NCI-H510A treated with DMSO at 0.1 percent for 48 hours (cell line): ENCODE measurements at places on chromosomes 11 and 22.
A peak's percentile ranks its signal among the peaks of the same experiment; 100 is the strongest.

- peak; percentile 66 for DNase-seq
These were observed 401.0 kb downstream of the LARGE1 start for GRCh38 chr22:33519071-33519973.

DNA sequence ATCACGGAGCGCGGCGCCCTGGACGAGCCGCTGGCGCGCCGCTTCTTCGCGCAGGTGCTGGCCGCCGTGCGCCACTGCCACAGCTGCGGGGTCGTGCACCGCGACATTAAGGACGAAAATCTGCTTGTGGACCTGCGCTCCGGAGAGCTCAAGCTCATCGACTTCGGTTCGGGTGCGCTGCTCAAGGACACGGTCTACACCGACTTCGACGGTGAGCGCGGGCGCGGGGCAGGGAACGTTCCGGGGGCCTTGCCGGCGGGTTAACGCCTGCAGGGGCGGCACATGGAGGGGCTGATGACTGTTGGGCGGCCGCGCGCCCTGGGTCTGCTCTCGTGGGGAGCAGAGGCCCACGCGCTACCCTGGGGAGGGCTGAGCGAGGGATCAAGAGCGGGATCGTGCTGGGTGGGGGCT is 1.0 kb downstream of the PIM3 start:
- no peak for DNase-seq

GRCh38 chr11:92880381-92880780 is 89.1 kb upstream of the MTNR1B start:
- no peak for DNase-seq

- no peak for DNase-seq
These were observed 134.2 kb downstream of the LDLRAD3 start for GRCh38 chr11:36077886-36078685.

DNA sequence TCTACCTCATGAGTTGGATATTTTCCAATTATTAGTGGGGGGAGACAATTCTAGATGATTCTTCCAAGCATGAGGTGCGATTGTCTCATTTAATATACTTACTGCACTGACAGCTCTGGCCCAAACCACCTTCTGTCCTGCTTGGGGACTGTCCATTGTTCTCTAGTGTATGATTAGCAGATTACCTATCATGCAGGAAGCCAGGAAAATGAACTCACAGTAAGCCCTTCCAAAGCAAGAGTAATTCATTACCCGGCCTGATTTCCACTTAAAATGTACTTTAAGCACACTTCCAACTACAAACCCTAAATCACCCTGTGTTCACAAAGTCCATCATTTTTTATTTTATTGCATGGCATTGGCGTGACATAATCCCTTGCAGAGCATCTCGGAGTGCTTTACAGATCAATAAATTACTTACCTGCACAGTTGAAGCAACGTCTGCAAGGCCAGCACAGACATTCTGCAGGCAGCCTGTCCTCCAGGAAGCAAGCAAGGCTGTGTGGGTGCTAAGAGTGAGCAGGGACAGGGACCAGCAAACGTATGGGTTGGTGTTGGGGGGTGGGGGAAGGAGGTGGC is 838.2 kb downstream of the NTM start:
- DNase-seq = no peak

DNA sequence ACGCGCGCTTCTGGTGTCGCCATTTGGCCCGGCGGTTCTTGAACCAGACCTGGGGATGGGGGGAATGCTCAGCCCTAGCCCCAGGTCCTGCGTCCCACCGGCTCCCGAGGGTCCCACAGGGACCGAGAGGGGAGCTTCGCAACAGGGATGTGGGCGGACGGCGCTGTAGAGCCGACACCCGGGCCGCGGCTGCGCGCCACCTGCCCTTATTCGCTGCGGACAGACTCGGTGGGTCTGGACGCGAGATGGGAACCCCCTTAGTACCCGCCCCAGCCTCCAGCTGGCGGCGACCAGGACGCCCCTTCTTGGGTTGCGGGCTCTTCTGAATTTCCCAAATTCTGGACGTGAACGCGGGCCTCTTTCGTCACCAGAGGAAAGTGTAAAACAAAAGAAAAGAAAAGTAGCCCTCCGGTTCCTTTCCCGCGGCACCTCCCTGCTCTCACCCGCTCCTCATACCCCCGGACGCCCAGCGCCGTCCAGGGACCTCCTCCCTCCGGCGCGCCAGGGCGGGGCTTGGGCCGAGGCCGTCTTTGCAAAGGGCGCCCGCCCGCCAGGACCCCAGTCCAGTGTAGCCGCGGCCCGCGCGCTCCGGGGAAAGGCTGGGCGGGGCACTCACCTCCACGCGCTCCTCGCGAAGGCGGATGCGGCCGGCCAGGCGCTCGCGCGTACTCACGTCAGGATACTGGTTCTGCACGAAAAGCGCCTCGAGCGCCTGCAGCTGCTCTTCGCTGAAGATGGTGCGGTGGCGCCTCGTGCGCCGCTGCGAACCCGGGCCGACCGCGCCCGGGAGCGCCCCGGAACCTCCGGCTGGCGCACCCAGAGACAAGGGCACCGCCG is 827 bp downstream of the GSC2 start:
- no peak for DNase-seq

- no peak for DNase-seq
These were observed 23.0 kb downstream of the KCNE3 start for GRCh38 chr11:74444173-74444826.

DNA sequence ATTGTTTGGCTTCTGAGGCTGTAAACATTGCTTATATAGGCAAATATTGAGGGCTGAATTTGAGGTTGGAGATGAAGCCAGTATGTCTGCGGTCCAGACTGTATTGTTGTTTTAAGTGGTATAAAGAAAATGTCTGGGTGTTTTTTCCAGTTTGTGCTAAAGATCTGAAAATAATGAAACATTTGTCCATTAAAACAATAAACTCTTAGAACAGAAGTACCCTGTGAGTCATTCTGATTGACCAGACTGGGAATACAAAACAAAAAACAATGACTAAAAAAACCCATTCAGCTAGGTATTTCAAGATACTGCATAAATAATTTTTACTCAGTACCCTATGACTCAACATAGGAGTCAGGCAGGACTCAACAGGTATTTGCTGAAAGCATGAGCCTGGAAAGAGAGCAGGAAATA is 20.4 kb downstream of the ALKBH8 start:
- DNase-seq = no peak

GRCh38 chr11:124961972-124962609 is 8.1 kb downstream of the CCDC15 start:
- DNase-seq = peak; percentile 18

- no peak for DNase-seq
These were observed 138.5 kb downstream of the SWAP70 start for GRCh38 chr11:9802291-9802861.

DNA sequence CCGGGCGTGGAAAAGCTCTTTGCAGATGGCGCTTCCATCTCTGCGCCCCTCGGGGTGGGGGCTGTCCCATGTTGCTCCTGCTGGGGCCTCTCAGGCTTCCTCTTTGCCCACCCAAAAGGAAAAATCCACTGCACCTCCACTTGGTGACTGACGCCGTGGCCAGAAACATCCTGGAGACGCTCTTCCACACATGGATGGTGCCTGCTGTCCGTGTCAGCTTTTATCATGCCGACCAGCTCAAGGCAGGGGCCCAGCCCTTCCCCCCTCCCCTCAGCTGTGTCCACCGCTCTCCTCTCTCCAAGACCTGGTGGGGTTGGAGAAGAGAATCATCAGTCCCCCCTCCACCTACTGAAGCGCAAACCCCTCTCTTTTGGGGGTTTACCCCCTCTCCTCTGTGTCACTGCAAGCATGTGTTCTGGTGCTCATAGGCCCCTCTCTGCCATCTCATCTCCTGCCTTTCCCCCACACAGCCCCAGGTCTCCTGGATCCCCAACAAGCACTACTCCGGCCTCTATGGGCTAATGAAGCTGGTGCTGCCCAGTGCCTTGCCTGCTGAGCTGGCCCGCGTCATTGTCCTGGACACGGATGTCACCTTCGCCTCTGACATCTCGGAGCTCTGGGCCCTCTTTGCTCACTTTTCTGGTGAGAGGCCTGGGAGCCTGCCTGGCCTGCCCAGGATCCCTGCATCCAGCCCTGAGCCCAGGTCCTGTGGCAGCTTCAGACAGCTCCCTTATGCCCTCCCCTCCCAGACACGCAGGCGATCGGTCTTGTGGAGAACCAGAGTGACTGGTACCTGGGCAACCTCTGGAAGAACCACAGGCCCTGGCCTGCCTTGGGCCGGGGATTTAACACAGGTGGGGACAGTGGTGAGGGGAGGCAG is 1.8 kb downstream of the LARGE2 start:
- DNase-seq = no peak

- no peak for DNase-seq
These were observed 4.6 kb upstream of the DIXDC1 start for GRCh38 chr11:111932611-111932950.

GRCh38 chr11:127592371-127592770 is 591.8 kb upstream of the KIRREL3 start:
- no peak for DNase-seq

GRCh38 chr11:13280092-13280722 is 2.6 kb downstream of the BMAL1 start:
- no peak for DNase-seq

DNA sequence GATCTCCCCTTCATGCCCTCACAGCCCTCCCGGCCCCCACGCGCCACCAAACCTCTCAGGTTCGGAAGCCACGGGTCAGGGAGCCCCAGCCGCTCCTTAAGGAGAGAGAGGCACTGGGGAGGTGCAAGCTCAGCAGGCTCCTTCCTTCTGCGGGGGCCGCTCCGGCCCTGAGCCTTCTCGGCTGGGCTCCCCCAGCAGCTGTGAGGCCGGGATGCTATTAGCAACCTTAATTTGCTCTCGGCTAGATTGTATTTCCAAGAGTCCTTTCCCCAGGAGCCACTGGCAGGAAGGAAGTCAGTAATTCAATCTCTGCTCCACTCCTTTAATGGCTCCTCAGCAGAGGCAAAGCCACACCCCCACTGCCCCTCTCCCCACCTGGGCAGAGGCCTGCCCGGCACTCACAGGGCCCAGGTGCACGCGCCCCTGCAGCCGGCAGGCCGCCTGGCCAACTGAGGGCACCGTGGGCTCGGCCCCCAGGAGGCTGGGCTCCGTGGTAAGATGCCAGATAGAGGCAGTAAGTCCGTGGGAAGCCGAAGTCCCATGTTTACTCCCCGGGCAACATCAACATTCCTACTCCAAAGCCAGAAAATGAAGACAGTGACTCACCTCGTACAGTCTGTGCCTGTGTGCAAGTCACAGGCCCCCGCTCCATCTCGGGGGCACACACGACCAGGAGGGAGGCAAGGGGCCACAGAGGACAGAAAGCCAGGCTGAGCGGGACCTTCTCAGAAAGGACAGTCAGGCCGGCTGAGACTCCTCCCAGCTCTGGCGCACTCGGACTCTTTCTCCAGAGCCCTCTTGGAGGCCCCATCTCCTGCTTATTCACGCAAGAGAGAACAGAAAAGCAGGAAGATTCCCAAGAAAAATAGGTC is 5.2 kb downstream of the IGSF9B start:
- peak; percentile 86 for DNase-seq

DNA sequence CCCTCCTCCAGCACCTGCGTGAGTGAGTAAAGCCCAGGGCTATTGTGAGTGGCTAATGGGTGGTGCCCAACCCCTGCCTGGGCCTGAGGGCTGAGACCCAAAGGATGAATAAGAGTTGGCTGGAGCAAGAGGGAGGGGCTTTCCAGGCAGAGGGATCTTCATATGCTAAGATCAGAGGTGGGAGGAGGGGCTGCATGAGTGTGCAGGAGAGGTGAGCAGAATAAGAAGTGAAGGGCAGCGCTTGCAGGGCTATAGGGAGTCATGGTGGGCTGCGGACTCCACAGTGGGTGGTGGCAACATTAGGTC is 3.9 kb downstream of the EMID1 start:
- no peak for DNase-seq

DNA sequence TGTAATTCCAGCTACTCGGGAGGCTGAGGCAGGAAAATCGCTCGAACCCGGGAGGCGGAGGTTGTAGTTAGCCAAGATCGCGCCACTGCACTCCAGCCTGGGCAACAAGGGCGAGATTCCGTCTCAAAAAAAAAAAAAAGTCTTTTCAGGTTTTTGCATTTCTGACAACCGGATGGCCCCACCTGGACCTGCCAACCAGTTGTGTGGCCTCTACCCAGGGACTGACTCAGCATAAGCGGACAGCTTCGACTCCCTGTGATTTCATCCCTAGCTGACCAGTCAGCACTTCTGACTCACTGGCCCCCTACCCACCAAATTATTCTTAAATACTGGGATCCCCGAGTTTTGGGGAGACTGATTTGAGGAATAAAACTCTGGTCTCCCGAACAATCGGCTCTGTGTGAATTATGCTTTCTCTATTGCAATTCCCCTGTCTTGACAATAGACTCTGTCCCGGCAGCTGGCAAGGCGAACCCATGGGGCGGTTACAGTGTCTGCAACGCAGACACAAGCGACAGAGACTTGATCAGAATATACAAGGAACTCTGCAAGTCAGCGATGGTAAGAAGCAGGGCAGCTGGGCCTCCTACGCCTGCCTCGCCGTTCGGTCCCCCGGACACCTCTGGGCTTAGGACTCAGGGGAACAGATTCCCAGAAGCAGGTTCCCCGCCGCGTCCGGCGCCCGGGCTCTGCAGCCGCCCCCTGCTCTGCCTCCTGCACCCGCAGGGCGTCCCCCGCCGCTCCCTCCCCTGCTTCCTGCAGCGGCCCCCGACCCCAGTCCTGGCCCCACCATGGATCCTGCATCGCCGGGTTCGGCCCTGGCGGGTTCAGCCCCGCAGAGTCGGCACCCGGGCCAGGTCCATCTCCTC is 741 bp upstream of the TALDO1 start:
- DNase-seq = peak; percentile 38

GRCh38 chr11:74001822-74002286 is 7.0 kb downstream of the UCP3 start:
- DNase-seq = no peak

GRCh38 chr11:122183933-122184332 is 67.9 kb upstream of the BLID start:
- no peak for DNase-seq

- DNase-seq = no peak
These were observed 107.8 kb upstream of the CHORDC1 start for GRCh38 chr11:90330632-90331031.

- DNase-seq = no peak
These were observed 219.3 kb downstream of the BUD13 start for GRCh38 chr11:116553482-116553881.

DNA sequence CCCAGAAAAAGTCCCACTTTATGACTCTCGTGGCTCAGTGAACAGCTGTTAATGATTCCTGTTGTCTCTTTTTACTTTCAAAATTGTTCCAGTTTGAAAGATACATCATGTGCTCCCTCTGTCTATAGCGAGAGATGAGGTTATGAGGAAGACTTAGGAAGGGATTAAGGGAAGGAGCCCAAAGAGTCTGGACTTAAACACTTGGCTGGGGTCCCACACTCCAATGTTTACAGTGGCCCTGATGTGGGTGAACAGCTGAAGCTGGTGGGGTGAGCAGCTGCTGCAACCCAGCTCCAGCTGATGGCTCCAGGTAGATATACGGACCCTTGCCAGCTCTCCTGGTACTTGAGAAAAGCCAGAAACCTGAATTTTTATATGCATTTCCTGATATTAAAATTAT is 84.5 kb upstream of the PLET1 start:
- no peak for DNase-seq

GRCh38 chr11:130418210-130418609 is 10.2 kb downstream of the ADAMTS8 start:
- no peak for DNase-seq
